ENCODE measurements at places on chromosomes 2 and 18. TPM values are rescaled to one million over a fixed set of nuclear protein-coding genes. Genes with fewer than 3 reads are reported as not detected.

Gene DES
- 0.29 TPM for total RNA-seq

Gene SGPP2
- total RNA-seq: 0.56 TPM

Gene POTEI
- not detected for total RNA-seq

Gene WDFY1
- 36.8 TPM for total RNA-seq

Gene CFC1
- 0.09 TPM for total RNA-seq
